ENCODE measurements at places on chromosomes 2 and 18. TPM values are rescaled to one million over a fixed set of nuclear protein-coding genes. Genes with fewer than 3 reads are reported as not detected.

The HJURP gene
- total RNA-seq, result 49.7 TPM

The SERPINB13 gene
- total RNA-seq, result not detected

The TMEM37 gene
- total RNA-seq, result 4.2 TPM

The GALNT13 gene
- total RNA-seq, result 6.7 TPM

DNA sequence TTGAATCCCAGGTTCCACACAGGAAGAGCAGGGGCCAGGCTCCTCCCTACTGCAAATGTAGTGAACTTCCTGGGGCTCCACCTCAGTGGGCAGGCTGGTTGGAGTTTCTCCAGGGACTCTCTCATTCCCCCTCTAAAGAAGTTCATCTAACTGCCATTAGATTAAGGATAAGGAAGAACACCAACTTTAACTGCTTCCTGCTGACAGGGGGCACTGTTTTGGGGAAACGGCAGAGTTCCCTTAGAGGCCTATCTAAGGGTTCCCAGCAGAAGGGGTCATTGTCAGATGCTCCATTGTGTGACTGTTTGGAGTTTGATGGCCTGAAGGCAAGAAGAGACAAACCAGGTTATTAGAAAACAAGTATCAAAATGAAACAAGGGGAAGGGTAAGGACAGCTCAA lies 2159.7 kb upstream of the PIK3C3 start:
- DNase-seq, result no peak

DNA sequence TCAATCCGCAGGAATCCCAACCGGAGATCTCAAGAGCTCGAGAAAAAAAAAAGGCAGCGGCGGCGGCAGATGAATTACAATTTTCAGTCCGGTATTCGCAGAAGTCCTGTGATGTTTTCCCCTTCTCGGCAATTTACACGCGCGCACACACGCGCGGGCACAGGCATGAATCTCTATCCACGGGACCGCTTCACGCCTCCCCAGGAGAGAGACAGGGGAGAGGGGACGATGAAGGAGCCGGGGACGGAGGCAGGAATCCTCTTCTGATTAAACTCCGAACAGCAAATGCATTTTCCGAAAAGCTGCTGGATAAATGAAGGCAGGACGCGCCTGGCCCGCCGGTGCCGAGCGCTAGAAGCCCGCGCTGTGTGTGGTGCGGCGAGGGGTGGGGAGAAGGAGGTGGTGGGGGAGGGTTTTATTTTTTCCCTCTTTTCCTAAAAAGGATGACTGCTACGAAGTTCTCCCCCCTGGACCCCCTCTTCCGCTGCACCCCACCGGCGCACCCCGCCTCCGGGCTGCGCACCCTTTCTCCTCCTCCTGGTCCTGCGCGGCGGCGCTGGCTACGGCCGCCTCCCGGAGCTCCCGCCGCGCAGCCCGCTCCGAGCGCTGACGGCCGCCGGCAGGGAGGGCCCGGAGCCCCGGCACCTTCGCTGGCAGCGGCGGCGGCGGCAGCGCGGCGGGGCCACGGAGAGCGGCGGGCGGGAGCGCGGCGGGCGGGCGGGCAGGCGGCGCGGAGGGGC lies at the start of gene BCL2:
Gene BCL2 (minus strand): TSS at position 387 of the 740 bp plus-strand sequence.
- DNase-seq, result peak; percentile 42

DNA sequence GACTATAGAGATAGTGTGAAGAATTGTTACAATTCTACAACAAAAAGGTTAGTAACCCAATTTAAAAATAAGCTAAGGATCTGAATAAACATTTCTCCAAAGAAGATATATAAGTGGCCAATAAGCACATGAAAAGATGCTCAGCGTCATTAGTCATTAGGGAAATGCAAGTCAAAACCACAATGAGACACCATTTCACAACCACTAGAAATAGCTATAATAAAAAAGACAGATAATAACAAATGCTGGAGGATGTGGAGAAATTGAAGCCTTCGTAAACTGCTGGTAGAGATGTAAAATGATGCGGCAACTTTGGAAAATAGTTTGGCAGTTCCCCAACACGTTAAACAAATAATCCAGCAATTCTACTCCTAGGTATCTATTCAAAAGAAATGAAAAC lies 366.5 kb upstream of the POU3F3 start:
- DNase-seq, result no peak

DNA sequence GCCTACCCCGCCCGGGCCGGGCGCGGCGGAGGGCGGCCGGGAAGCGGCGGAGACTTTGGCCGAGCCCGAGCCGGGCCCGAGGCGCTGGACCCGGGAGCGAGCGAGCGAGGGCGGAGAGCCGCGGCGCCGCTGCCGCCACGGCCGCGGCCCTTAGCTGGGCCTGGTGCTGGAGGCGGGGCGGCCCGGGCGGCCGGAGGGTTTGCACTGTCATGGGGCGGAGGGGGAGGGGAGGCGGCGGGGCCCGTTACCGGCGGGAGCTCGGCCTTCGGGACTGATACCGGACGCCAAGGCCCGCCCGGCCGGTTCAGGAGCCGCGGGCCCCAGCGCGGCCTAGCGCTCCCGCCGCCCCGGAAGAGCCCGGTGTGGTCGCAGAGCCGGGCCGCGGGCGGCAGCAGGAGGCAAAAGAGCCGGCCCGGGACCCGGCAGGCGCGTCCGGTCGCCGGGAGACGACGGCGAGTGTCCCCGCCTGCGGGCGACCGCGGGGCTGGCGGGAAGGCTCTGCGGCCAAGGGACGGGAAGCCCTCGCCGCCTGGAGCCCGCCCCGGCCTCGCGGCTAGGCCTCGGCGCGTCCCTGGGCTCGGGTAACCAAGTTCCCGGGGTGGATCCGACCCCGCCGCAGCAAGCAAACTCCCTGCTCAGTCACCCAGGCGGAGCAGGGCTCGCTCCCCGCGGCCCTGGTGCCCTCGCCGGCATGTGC lies 697 bp downstream of the KCMF1 start:
- DNase-seq, result no peak

- no peak for DNase-seq
These were observed 1.8 kb downstream of the SLC23A3 start for GRCh38 chr2:219167997-219168396.

DNA sequence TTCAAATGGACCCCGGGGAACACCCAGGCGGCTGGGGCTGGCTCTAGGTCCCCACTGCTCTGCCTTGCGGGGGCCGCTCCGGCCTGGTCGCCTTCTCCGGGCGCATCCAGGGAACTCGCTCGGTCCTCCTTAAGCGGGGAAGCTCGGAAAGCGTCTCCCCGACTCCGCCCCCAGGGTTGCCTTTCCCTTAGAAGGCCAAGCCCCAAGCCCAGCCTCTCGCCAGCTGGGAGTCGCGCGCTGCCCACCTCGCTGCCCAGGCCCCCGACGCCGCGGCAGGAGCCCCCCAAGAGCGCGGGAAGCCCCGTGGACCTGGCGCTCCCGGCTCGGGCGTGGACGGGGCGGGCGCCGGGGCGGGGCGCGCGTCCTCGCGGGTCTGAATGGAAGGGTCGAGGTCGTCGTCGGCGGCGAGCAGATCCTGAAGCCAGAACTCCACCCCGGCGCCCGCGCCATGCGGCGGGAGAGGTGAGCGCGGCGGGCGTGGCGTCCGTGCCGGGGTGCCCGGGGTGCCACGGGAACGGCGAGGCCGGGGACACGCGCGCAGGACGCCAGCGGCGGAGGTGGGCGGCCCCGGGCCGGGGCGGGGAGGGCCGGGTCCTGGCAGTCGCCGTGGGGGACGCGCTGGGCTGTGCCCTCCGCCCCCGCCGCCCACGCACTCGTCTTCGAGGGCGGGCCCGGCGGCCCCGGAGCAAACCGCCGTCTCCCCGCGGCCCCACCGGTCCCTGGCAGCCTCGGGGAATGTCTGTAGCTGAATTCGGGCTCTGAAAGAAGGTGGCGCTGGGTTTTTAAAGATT lies at the start of gene BOK:
Gene BOK (plus strand): TSS at position 214 of the 791 bp plus-strand sequence. CDS start 739 bp downstream, outside the sequence.
- peak; percentile 87 for DNase-seq

- no peak for DNase-seq
These were observed 7.9 kb downstream of the PCBP1 start for GRCh38 chr2:70094978-70095719.
